T-helper 17 cell (primary cell): ENCODE measurements at places on chromosomes 2 and 18. TPM values are rescaled to one million over a fixed set of nuclear protein-coding genes. Genes with fewer than 3 reads are reported as not detected.

SMC6 gene
- 14.4 TPM for total RNA-seq

IL36B gene
- not detected for total RNA-seq

GLB1L gene
- total RNA-seq, result 0.94 TPM

TNFAIP6 gene
- total RNA-seq, result not detected

GPBAR1 gene
- total RNA-seq, result 1.5 TPM

SNTG2 gene
- total RNA-seq, result 6.3 TPM

PLGLB2 gene
- 3.6 TPM for total RNA-seq

HS1BP3 gene
- 13.7 TPM for total RNA-seq

GRCh38 chr2:225097035-225097434 is 54.8 kb upstream of the DOCK10 start:
- DNase-seq, result no peak

GRCh38 chr18:10121786-10122515 is 208.1 kb downstream of the VAPA start:
- no peak for DNase-seq

DNA sequence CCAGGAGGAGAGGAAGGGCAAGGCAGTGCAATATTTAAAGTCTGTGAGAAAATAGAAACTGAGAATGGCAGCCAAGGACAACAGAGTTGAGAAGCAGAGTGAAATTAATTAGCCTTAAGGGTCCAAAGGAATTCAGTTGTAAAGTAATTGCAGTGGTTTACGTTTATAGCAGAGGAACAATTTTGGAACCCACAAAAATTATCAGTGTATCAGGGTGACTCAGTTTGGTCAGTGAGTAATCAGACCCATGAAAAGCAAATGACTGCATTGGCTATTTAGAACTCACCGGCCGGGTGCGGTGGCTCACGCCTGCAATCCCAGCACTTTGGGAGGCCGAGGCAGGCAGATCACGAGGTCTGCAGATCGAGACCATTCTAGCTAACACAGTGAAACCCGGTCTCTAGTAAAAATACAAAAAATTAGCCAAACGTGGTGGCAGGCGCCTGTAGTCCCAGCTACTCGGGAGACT is 245.8 kb upstream of the SLC39A10 start:
- no peak for DNase-seq

- no peak for DNase-seq
Measured at GRCh38 chr2:138504546-138505235, 3.1 kb downstream of the SPOPL start.

GRCh38 chr18:46169464-46169941 is 65.3 kb downstream of the HAUS1 start:
- no peak for DNase-seq

DNA sequence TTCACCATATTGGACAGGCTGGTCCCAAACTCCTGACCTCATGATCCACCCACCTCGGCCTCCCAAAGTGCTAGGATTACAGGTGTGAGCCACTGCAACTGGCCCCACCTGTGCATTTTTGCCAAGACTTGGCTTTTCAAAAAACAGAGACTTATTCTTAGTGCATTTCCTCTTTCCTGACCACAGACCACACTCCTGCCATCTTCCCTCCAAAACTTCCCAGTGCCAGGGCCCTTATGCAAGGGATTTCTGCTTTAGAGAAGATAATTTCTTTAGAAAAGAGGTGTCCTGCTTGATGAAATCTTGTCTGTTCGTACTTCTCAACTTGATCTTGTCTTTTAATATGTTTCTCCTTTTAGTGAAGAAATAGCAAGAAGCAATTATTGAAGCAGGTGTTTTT is 98.8 kb upstream of the ZNF516 start:
- no peak for DNase-seq

- no peak for DNase-seq
Measured at GRCh38 chr18:65439188-65439587, 311.6 kb upstream of the CDH7 start.

DNA sequence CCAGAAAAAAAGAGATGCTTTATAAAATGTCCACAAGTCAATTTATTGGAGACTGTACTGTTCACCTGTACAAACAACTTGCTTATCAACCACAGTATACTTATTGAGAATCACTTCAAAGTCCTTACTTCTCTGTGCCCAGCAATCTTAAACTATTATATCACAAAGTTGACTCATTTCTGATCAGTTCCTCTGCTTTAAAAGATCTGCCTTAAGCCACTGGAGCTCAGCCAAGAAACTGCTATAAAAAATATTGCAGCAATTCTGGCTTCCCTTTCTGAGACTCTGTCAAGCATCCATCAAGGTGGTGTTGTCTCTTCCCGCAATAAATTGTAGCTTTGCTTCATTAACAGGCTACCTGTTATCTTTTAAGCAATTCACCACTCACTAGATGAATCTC is 375.2 kb upstream of the SPHKAP start:
- no peak for DNase-seq

DNA sequence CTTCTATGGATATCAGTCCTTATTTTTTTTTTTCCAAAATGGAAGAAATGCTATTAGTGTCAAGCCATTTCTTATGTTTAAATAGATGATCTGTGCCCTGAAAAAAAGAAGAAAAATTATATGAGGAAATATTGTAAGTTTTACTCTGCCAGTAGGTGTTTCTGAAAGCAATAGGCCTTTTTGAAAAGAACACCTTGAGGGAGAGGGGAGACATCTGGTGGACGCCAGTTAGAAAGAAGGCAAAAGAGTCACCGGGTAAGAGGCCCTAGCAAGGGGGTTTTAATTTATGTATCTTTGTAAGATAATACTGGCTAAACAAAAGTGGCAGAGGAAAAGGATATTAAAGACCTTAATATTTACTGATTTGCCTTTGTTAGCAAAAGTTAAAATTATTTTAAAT is 56.1 kb downstream of the DYNAP start:
- DNase-seq, result no peak

DNA sequence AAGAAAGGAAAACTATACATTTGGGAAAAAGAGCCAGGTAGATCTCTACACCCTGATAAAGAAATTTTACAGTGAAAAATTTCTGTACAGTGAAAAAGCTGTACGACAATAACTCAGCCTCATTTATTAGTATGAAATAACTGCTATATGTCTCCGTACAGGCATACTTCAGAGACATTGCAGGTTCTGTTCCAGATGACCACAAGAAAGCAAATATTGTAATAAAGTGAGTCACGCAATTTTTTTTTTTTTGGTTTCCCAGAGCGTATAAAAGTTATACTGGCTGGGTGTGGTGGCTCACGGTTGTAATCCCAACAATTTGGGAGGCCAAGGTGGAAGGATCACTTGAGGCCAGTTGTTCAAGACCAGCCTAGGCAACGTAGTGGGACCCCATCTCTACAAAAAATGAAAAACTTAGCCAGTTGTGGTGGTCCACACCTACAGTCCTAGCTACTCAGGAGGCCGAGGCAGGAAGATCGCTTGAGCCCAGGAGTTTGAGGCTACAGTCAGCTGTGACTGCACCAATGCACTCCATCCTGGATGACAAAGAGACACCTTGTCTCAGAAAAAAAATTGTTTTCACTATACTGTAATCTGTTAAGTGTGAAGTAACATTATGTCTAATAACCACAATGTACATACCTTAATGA is 28.2 kb upstream of the AMMECR1L start:
- DNase-seq, result no peak

GRCh38 chr2:208565690-208566416 is 159.3 kb downstream of the PTH2R start:
- no peak for DNase-seq

DNA sequence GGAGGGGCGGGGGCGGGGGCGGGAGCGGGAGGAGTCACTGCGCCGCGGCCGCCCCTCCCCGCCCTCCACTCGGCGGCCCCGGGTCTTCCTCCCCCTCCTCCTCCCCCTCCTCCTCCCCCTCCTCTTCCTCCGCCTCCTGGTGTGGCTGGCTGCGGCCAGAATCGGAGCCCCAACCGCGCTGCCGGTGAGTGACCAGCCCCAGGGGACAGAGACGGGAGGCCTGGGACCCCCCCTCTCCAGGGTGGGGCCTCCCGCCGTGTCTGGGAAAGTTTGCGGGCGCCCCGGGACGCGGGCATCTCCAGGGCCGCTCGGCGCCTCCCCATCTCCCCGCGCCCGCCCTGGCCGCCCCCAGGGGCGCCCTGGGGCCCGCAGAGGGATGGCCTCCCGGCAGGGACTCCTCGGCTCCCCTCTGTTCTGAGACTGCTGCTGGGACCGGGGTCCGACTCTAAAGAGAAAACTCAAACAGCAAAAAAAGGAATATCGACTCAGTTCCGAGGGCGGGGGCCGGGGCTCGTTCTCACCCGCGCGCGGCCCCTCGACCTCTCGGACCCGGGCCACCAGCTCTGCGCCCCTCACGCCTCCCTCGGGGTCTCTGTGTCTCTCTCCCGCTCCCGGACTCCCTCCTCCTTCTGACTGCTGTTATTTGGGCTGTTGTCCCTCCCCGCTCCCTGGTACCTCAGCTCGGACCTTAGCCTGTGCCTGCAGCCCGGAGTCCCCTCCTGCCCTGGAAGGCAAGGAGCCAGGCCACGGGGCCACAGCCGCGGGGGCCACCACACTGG is at the start of gene STON1:
STON1 (plus strand) TSS at position 122 of the 779 bp plus-strand sequence. CDS start 50,480 bp downstream, outside the sequence.
- DNase-seq, result no peak

- DNase-seq, result no peak
Measured at GRCh38 chr2:37918742-37919186, 6.3 kb upstream of the RMDN2 start.

GRCh38 chr2:133532919-133533318 is 35.3 kb downstream of the NCKAP5 start:
- no peak for DNase-seq

DNA sequence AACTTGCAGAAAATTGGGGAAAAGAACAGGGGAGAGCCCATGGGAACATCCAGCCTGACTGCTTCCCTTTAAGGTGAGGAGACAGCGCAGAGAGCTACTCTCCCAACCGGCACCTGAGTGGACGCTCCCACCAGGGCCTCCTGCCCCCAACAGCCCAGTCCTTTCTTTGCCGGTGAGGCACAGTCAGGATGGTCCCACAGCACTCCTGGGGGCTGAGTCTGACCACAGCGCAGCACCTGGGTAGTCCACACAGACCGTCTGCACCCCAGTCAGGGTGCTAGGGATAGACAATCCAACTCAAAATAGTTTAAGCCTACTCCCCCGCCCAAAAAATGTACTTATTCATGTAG is 74.5 kb downstream of the MEX3C start:
- DNase-seq, result no peak

DNA sequence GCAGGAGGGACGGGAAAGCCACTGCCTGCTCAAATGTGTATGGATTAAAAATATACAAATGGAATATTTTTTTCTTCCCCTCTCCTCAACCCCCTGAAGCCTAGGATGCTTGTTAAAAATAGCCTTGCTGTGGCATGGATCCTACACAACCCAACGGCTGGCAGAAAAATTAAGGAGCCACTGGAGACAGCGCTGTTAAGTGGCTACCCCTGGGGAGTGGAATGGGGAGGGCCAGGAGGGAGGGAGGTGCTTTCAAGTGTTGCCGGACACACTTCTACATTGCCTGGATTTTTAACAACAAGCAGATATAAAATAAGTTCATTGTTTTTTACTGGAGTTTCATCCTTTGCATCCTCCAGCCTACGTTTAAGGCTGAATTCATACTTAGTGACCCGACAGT is 66.6 kb downstream of the ZBTB7C start:
- no peak for DNase-seq

DNA sequence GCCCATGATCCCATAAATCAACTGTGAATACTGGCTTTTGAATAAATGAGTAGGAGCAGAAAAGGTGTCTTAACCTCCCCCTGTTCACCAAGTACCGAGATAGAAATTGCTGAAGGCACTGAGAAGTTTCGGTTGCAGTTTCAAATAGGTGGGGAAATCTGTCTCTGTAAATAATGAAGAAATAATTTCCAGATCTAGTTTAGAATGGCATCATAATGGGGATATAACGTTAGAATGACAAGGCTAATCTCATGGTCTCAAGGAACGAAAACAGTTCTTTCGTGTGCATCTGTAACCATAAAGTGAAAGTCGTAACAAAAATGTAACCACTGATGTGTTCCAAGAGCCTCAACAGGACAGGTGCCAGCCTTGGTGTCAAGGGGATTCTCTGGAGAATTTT is 49.9 kb upstream of the TMEM18 start:
- no peak for DNase-seq

DNA sequence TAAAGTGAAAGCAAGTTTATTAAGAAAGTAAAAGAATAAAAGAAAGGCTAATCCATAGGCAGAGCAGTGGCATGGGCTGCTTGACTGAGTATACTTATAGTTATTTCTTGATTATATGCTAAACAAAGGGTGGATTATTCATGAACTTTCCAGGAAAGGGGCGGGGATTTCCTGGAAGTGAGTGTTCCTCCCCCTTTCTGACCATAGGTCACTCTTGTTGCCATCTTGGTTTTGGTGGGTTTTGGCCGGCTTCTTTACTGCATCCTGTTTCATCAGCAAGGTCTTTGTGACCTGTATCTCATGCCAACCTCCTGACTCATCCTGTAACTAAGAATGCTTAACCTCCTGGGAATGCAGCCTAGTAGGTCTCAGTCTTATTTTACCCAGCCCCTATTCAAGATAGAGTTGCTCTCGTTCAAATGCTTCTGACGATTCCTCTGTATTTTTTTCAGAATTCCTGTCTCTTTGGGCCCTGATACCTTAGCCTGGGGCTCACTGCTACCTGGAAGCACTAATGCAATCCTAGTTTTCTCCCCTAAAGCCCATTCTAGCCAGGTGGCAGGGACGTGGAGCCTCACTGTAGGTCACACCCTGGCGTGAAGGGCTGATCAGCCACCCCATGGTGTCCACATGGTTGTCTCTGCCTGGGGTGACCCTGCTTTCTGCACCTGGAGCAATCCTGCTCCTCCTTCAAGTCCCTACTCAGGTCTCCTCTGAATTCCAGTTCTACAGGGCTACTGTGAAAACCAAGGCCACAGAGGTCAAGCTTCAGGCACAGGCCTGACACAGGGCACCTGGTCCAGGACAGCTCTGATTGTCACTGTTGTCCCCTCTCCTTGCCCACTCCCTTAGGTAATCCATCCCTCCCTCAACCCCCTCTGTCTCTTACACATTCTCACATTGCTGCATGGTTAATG is 6.0 kb upstream of the SLC35F6 start:
- no peak for DNase-seq

- no peak for DNase-seq
Measured at GRCh38 chr2:55416786-55417568, 2.7 kb downstream of the CCDC88A start.

- DNase-seq, result no peak
Measured at GRCh38 chr2:200222791-200223190, 83.7 kb upstream of the SPATS2L start.

- no peak for DNase-seq
Measured at GRCh38 chr2:29160184-29160583, 45.0 kb downstream of the CLIP4 start.

DNA sequence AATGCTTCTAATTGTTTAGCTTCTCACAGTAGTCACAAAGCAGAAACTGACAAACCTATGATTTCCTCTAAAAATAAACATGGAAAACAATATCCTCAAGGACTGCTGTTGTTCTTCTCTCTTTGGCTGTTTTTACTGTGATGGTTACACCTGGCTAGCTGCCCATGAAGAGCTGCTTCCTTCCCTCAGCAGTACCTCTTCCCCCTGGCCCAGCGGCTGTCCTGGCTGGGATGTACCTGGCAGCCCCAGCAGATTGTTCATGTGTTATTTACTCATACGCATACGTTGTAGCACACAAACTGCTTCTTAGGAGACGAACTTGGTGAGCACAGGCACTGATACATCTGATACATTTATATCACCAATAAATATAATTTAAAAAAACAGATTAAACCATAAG is 27.4 kb downstream of the NEMP2 start:
- no peak for DNase-seq

GRCh38 chr2:101985101-101985792 is 6.5 kb upstream of the IL1R2 start:
- DNase-seq, result no peak
